ENCODE measurements at places on chromosomes 3 and 15. TPM values are rescaled to one million over a fixed set of nuclear protein-coding genes. Genes with fewer than 3 reads are reported as not detected.

TF gene
- total RNA-seq, result 1.4 TPM

SPATA12 gene
- total RNA-seq, result not detected

PDZRN3 gene
- total RNA-seq, result 48.3 TPM

KNL1 gene
- total RNA-seq, result 1.3 TPM

IL16 gene
- total RNA-seq, result 71.1 TPM

ZNF770 gene
- total RNA-seq, result 23.0 TPM

DNA sequence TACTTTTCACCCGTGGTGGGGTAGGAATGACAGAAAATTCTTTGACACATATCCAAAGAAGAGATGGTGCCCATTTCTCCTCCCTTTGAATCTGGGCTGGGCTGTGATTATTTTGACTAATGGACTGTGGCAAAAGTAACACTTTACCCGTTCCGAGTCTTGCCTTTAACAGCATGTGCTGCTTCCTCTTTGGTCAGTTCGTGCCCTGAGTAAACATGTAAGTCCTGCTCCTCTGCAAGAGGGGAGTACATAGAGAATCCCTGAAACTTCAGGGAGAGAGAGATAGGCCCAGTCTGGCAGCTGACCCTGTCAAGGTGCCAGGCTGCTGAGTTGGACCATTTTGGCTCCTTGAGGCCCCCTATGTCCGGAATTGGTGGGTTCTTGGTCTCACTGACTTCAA lies 243.1 kb downstream of the EPHB1 start:
- no peak for DNase-seq

DNA sequence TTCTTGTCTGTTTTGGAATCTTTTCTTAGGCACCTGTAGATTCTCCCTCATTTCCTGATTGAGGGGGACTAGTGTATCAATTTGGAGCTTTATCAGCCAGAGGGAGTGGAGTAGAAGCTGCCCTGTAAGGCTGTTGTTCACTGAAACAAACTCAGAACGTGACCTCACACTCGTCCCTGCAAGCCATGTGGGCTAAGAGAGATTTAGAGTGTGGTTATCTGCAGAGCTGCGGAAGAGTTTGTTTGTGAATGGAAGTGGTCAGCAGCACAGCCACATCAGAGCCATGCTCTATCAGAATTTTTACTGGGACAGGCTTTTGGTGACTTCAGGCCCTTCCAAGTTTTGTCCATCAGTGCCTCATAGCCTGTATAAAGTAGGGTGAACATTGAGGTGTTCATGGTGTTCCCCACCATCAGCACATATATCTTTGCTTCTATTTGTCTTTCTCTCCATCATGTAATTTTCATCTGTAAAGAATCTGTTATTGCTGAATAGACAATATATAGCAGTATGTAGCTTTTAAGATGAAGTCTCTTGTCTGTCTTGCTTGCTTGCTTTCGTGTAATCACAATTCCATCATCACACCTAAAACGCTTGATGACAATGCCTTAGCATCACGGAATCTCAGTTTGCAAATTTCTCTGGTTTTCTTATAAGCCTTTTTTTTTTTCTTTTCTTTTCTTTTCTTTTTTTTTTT lies 37.0 kb downstream of the LARS2 start:
- DNase-seq, result no peak

DNA sequence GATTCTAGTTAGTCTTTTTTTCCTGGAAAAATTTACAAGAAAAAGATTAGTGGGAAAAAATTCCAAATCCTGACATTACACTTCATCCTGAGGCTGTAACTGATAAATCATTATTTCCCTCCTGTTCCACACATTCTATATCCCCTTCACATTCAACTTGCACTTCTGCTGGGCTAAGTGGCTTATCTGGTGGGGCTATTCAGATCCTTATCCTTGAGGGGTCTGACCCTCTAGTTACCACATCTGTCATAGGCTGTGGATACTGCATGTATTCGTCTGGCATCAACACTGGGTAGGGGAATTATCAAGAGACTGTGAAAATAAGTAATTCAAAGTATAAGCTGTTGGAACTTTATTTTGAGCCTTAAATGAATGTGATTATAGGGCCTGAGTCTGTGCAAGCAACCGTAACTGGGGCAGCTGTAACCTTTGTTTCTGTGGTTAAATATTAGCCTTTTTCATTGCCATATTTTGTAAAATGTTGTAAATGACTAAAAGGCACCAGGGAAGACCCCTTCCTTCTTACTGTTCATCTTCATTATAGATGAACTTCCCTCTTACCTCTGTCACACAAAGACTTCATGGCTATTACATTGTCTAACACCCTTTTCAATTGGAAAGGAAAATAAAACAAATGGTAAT lies 28.0 kb upstream of the TEX9 start:
- no peak for DNase-seq

DNA sequence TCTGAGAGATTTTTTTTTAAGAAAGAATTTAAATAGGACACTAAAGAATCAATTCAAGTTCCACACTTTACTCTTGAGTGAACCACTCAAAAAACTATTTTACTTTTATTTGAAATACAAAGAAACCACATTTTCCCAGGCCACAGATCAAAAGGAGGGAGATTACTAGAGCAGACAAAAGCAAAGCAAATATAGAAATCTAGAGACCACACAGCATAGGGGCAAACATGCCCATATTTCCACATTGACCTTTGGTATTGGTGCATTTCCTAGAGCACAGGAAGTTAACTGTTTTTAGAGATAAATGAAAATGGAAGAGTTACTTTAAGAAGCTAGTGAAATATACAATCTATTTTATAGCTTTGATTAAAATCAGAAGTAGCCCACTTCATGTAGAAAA lies 27.5 kb upstream of the ZCWPW2 start:
- no peak for DNase-seq

DNA sequence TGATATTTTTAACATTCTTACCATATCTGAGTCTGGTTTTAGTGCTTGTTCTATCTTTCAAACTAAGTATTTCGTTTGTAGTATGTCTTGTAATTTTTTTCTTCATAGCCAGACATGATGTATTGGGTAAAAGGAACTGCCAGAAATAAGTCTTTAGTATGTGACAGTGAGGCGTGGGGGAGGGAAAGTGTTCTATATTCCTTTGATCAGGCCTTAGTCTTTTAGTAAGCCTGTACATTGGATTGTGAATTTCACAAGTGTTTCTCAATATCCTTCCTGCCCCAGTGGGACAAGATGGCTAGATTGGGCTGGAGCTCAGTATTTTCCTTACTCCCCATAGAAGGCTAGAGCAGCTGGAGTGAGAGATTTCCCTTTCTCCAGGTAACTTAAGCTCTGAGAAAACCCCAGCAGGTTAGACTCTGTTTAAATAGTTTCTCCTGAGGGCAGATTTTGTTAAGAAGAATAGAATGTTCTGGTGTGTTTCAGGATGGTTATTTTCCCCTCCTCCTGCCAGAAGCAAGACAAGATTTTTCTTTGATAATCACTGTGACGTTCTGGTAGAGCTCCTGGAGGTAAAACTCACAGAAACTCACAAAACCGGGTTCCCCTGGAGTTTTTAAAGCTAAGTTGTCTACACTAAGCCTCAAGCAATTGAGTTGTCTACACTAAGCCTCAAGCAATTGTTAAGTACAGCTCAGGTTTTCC lies 140.7 kb upstream of the ARPP21 start:
- no peak for DNase-seq

DNA sequence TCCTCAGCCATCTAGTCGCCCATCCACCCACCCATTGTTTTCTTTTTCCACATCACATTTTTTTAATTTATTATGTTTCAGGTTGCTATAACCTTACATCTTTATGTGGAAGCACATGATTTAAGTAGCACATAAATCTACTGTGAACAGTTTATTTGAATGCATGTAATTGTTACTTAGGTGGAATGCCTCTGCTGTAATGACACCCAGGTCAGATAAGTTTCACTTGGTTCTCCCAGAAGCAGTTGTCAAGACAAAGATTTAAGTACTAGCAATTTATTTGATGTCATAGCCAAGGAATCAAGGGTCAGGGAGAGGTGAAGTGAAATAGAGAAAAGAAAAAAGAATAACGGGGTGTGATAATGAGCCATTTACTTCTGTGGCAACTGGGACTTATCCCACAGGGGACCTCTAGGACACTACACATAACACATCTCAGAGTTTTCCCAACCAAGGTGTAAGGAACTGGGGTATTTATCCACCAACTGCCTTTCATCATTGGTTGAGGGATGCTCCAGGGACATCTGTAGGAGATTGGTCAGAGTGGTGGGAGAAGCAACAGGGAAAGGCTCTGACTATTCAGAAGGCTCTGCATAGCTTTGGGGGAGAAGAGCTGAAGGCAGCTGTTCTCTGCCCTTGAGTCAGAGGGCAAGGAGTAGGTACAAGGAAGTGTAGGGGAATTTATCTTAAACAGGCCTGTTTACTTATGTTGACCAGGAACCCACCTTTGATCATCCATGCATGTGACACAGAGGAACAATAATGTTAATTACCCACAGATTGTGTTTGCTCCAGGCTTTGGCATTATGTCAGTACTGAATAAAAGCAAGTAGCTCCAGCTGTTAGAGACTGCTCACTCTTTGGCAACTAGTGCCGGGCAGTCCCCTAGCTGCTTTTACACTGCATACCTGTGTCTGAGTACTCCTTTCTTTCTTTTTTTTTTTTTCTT lies 94.8 kb downstream of the CD200R1L start:
- DNase-seq, result no peak

- no peak for DNase-seq
Measured at GRCh38 chr3:132164469-132165092, 129.8 kb upstream of the CPNE4 start.

- DNase-seq, result no peak
Measured at GRCh38 chr3:172065527-172065926, 26.1 kb downstream of the FNDC3B start.

- no peak for DNase-seq
Measured at GRCh38 chr3:174409086-174409743, 449.9 kb upstream of the NAALADL2 start.

DNA sequence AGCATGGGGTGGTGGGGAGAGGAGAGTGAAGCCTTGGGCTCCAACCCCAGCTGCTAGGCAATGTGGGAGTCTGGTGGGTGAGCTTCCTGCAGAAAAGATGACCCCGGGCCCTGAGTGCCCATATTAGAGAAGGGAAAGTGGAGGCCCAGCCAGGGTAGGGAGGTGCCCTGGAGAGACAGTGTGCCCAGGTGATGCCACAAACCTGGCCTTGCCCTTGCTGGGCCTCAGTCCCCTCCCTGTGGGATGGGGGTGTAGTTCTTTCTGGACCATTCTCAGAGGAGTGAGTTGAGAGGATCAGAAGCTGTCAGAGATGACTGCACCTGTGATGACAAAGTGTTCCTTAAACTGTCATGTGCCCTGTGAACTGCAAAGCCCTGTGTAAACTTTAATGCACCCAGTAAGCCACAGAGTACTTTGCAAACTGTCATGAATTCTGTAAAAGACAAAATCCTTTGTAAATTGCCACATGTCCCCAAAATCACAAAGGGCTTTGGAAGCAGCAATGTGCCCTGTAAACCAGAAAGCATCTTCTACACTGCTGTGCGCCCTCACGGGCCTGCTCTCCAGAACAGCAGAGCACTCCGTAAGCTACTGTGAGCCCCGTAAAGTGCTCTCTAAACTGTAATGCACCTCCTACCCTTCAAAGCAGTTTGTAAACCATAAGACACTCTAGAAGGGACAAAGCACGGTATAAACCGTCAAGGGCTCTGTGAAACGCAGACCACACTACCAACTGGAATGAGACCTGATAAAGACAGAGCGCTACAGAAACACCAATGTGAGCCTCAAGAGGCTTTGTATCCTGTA lies 51.3 kb upstream of the FGD5 start:
- DNase-seq, result no peak

DNA sequence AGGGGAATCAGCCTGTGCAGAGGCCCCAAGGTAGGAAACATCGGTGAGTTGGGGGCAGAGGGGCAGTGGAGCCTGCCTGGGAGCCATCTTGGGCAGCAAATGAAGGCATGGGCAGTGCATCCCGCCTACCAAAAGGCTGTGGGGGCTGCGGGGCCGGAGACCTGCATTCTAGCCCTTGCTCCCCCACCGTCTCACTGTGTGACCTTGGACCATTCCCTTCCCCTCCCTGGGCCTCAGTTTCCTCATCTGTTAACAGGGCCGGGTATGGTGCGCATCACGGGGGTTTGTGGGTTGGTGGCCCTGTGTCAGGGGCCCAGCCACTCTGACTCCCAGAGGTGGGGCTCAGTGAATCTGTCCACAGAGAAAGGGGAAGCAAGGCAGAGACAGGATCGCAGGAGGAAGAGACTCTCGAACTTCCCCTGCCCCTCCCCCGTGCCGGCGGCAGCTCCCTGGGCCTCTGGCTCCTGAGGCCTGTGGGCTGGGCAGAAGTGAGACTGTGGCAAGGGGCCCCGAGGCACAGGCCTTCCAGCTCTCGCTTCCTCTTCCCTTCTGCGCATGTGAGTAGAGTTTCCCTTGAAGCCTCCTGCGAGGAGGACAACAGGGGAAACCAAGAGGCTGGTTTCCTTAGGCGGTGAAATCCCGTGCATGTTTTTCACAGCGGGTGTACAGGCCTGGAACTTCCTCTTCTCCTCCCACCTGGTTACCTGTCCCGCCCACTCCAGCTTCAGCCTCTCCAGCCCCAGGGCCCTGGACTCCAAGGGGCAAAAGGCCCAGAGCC lies 42.9 kb downstream of the IDH2 start:
- peak; percentile 39 for DNase-seq

DNA sequence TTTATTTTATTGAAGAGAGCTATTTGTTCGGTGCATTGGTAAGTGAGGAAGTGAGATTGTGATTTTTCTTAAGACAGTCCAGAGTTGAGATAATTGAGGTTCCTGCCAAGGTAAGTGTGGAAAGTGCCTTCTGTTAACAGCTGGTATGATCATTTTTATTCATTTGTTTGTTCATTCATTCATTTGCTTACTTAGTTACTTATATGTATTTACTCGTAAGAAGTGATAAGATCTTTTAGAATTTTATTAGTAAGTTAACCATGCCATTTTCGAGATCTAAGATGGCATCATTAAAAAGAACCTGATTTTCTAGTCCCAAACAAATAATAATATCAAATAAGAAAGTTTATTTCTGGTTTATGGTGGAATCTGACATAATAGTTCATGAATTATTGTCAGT lies 150.0 kb downstream of the GHSR start:
- DNase-seq, result no peak

Data from tibial nerve (tissue), 4 donors.